ENCODE measurements at places on chromosomes 4 and X. TPM values are rescaled to one million over a fixed set of nuclear protein-coding genes. Genes with fewer than 3 reads are reported as not detected.

- no peak for DNase-seq
Measured at GRCh38 chr4:58566260-58566659, 1456.1 kb upstream of the IGFBP7 start.

GRCh38 chrX:148069759-148070503 lies 88.8 kb downstream of the FMR1NB start:
- no peak for DNase-seq

- no peak for DNase-seq
Measured at GRCh38 chr4:67288964-67289363, 256.3 kb downstream of the CENPC start.

- no peak for DNase-seq
Measured at GRCh38 chr4:151717909-151718628, 42.7 kb downstream of the GATB start.

DNA sequence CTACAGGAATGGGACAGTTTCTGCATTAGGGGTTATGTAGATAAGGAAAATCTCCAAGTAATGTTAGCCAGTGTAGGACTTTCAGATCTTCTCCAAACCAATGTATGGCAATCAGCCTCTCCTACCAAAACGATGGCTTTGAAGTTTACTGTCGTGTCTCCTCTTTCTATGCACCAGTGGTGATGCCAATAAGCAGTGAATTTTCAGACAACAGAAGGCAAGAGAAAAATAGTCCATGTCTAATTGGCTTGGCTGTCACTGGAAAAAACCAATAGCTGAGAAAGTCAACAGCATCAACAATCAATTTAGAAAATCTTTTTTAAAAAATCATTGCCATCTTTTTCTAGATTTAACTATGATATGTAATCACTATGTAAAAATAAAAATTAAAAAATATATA lies 35.0 kb downstream of the LIMCH1 start:
- DNase-seq: no peak

DNA sequence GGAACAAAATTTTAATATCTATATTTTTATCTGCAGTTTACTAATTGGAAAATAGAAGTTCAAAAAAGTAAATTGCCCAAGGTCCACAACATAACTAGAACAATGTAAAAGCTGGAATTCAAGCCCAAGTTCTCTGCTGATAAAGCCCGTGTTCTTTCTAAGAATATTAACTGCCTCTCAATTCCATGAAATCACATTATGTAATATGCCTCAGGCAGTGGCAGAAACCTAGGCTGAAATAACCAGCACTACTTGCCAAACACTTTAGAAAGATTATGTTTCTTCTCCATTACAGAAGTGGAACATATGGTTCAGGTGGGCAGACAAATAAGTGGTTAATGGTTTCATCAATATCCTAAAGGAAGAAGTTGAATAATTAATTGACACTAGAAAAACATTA lies 56.7 kb upstream of the ADGRL3 start:
- DNase-seq: no peak

DNA sequence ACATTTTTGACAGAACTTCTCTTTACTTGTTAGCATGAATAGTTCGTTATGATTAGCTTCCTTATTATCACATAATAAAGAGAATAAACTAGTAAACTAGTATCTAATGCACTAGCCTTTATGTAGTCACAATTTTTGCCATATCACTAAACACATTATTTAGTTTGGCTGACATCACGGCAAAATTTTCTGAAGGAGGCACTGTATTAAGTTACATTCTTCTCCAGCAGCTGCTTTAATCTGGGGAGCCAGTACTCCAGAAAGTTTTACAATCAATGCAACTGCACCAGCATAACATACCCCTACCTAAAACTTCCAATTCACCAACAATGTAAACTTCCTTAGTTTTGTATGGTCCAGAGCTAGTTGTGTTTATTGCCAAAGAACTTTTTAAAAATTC lies 87.8 kb downstream of the FIP1L1 start:
- DNase-seq: no peak

DNA sequence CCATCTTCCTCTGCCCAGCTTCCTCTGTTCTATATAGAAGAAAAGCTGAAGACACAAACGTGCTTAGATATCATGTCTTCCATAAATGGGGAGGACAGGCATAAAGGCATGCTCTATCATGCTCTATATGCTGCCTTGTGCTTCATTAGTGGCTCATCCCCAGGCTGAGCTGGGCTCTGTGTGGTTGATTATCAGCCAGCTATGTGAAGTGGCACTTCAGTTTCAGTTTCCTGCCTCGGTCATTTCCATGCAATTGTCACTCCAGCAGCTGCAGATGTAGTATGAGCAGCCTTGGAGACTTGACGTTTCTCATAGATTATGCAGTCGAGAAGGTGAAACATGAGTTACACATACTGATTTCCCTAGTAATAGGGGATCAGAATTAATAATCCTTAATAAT lies 106.2 kb downstream of the SYTL5 start:
- no peak for DNase-seq

CDK16 gene
- 41.9 TPM for polyA plus RNA-seq

DNA sequence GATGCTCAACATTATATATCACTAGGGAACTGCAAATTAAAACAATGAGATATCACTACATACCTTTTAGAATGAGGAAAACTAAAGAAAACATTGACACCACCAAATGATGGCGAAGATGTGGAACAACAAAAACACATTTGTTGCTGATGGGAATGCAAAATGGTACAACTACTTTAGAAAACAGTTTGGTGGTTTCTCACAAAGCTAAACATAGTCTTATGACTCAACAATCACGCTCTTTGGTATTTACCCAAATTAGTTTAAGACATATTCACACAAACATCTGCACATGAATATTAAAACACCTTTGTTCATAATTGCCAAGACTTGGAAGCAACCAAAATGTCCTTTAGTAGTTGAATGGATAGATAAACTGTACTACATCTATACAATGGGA lies 53.2 kb downstream of the USO1 start:
- DNase-seq: no peak

Data from thymus (tissue), 14 donors.